ENCODE measurements at places on chromosomes 4 and X.

DNA sequence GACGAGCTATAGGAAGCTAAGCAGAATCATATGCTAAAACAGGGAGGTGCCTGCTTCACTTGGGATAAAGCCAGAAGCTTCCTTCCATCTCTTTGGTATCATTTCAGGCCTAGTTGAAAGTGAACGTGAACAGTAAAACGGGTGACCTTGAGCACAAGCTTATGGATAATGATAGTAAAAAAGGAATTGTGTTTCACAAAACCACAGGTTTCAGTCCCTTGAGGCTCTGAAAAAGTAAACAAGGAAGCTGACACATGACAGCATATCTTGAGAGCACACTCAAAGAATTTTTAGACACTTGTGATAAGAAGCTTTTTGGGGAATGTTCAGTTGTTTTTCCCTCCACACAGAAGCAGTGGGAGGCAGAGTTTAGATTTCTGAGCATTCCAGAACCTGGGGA, 286.1 kb downstream of the DCHS2 start:
- DNase-seq: no peak

- DNase-seq: peak; percentile 22
These were observed 70.3 kb downstream of the ARL9 start for GRCh38 chr4:56575820-56576429.

DNA sequence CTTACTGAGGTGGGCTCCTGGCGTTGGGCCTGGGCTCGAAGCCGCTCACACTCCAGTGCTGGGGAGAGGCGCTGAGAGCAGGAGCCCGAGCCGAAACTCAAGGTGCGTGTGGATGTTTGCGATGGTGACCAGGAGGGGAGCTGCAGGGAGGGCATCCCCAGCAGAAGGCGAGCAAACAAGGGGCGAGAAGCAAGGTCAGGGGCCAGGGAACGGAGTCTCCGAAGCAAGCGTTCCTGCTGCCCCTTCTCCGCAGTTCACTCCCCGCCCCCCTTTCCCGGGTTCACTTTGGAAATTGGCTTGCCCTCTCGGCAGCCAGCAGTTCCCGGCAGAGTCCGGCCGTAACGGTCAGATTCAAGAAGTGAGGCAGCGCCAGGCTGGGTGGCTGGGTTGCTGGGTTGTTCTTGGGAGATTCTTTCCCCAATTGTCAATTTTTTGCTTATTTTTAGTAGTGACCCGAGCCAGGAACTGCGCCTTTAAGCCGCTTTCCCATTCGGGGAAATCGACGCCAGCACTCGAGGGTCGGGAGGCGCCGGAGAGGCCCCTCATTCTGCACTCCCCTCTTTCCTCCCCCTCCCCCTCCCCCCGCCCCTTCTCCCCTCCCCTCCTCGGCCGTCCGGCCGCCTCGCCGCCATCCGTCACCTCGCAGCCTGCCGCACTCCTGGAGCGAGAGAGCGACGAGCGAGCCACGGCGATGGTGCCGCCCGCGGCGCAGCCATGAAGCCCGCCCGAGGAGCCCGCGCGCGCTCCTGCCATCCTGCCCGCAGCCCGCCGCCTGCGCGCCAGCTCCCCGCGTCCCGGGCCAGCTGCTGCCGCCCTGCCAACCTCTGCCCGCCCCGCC, at the start of gene FRMPD3:
Gene FRMPD3, plus strand, starts transcription at position 655 of the 838 bp plus-strand sequence. CDS start 76,937 bp downstream, outside the sequence.
- DNase-seq: peak; percentile 48

DNA sequence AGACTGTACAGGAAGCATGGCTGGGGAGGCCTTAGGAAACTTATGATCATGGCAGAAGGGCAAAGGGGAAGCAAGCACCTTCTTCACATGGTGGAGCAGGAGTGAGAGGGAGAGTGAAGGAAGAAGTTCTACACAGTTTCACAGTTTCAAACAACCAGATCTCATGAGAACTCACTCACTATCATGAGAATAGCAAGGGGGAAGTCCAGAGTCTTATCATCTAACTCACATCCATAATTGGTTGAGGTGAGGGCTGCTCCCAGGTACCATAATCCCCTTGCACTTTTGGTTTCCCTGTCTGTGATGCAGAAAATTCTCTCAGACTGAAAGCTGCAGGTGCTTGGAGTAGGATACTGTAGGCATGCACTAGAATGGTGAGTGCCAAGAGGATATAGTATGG, 233.8 kb upstream of the CPEB2 start:
- DNase-seq: no peak

DNA sequence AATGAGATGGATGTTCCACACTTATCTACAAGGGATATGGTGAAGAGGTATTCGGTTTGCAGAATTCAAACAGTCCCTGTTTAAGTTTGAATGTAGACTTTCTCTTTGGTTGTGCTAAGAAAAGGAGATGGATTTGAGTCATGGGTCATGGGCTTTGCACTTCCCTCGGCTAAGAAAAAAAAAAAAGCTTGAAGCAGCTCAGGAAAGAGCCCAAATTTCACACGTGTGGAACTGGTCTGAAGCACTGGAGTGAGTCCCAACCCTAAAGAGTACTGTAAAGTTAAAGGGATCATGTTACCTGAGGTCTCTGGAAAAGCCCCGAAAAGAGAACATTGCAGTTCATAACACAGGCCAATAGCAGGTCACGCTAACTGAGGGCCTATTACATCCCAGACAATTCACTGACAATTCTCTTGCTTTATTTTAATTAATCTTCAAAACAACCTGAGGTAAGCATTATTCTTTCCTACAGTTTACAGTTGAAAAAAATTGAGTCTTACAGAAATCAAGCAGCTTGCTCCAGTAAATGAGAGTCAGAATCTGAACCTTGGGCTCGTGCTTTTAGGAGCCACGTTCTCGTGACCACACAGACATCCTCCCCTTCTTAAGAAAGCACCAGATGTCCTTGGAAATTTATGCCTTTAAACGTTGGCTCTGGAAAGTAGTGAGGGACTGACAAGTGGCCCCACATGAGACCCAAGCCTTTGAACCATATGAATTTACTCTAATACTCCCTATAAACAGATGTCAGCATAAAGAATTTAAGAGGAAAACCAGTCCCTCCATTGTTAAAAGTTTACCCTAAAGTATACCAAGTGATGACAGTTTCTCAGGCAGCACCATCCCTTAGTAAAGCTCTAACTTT, 89.3 kb downstream of the MAD2L1 start:
- DNase-seq: no peak

GRCh38 chrX:13094374-13094773, 50.0 kb upstream of the FAM9C start:
- DNase-seq: no peak

DNA sequence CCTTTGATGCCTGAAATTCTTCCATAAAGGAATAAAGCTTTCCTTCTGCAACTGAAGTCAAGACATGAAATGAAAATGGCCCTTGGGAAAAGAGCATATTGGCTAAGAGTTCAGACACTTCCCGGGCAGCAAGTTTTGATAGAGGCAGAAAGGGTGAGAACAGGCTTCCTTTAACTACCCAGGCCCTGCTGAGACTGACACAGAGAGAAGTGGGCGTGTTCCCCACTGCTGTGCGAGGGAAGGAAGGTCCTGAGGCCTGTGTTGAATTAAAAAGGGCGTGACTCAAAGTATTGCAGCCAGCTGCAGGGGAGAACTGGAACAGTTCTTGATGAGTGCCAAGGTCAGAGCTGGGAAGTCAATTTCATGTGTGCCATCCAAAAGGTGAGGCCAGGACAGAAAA, 33.9 kb upstream of the ADGRG2 start:
- DNase-seq: peak; percentile 17

GRCh38 chr4:32172761-32173160, 1452.6 kb downstream of the PCDH7 start:
- DNase-seq: no peak

DNA sequence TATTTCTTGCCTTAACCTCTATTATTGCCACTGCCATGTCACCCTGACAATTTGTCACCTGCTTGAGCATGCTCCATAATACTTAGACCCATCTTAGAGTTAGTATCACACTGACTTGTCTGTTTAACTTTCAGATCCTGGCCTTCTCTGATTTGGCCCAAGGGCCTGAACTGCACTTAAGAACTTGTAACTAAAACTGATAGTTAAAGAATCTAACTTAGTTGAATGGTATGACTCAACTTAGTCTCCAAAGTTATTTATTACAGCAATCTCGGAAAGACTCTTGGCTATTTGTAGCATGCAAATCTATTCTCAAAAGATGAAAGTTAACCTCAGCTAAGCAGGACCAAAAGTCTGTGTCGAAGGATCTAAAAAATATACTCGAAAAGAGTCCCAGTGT, 72.3 kb downstream of the IGSF1 start:
- no peak for DNase-seq

GRCh38 chrX:72026341-72027023, 105.2 kb downstream of the RTL5 start:
- DNase-seq: no peak

- no peak for DNase-seq
These were observed 156.2 kb downstream of the ENOX2 start for GRCh38 chrX:130746709-130747342.

GRCh38 chr4:17773135-17773698, 8.2 kb downstream of the FAM184B start:
- no peak for DNase-seq

DNA sequence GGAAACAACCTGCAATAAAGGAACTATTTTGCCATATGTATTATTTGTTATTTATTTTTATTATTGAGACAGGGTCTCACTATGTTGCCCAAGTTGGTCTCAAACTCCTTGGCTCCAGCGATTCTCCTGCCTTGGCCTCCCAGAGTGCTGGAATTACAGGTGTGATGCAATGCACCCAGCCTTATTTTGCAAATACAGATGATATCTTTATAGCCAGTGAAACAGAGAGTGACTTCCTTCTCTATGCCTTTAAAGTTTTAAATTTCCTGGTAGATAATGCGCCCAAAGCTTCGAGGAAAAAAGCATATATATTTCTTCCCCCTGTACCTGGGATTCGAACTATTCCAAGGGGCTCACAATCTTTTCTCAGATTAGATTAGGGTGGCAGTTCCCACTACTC, 601.1 kb upstream of the HTR2C start:
- no peak for DNase-seq

GRCh38 chr4:30354605-30355004, 365.6 kb upstream of the PCDH7 start:
- no peak for DNase-seq

DNA sequence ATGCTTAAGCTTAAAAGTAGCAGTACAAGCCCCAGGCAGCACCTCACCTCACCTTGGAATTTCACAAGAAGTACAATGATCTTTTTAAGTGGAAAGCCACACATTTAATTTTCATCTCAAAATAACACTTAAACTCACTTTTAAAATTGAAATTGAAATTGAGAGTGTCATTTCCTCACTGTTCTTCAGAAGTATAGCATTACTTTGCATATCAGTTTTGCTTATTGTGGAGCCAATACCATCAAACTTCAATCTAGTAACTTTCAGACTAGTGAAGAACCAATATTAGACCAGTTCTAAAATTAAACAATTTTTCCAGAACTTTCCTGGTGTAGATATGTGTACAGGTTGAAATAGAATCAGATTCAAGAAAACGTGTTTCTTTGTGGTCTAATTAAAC, 242.4 kb downstream of the NDST4 start:
- no peak for DNase-seq

GRCh38 chr4:141155586-141155985, 22.3 kb upstream of the RNF150 start:
- no peak for DNase-seq

GRCh38 chrX:118049713-118050112, 66.9 kb downstream of the KLHL13 start:
- DNase-seq: peak; percentile 12

DNA sequence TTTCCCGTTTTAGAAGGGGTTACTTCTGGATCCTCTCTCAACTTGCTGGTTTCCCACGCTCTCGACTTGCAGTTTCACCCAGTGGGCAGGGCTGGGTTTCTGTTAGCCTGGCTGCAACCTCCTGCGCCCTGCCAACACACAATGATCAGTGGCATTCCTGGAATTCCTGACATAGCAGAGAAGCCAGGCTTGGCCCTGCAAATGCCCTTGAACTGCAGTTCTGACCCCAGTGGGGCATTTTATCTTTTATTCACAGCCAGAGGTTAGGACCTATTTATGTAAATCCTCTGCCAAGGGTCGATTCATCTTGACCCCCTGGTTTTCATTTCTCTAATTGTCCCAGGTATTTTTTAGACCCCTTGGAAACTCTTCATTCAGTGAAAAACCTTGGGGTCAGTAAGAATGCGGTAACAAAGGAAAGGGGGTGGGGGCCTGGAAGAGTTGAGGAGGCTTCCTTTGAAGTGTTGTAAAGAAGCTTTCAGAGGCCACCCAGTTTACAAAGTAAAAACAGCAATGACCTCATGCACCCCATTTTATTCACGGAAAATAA, 217.6 kb downstream of the ZNF674 start:
- DNase-seq: no peak

- DNase-seq: no peak
These were observed 725 bp downstream of the SMC1A start for GRCh38 chrX:53421772-53422085.

DNA sequence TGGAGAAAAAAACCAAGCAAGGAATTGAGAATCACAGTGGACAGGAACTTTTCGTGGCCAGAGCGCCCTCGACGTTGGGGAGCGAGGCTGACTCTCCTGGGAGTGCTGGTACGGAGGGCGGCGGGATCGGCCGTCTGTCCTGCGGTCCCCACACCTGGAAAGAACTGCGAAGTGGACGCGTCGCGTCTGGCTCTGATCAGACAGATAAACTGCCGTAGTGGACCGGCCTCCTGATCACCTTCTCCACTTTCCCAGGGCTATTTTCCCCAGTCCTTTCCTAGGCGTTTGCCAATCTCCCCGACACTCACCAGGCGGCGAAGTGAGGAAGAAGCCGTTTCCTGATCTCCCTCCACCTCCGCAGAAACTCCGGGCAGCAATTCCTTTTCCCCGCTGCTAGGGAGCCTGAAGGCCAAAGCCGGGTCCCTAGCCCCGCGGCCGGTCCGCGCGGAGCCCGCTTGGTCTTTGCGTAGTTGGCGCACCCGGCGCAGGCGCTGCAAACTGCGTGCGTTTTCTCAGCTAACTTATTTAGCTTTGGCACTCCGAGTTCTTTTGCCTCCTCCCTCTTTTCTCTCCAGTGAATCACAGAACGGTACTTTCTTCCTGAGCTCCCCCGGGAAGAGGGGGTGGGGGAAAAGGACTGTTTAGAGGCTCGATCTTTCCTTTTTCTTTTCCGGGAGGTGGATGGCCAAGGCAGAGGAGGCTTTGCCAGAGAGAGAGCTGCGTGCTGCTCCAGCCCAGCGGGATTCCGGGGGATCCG, at the start of gene ARSJ:
Gene ARSJ, minus strand, starts transcription at position 500 of the 757 bp plus-strand sequence. CDS start 813 bp downstream, outside the sequence.
- DNase-seq: peak; percentile 52
